ENCODE measurements at places on chromosomes 7 and 10.

DNA sequence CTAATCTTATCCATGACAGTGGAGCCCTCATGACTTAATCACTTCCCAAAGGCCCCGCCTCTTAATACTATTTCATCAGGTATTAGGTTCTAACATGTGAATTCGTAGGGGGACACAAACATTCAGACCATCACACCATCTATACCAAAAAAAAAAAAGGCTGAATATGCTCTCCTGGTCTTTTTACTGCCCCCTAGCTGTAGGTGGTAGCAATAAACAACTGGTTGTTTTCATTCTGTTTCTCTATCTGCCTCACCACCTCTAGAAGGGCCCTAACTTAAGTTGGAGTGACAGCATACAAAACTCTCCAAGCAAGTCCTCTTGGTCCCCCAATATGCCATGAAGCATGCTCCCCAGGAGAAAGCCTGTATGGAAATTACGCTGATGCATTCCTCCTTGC is 94.1 kb downstream of the GRM8 start:
- DNase-seq, result no peak

DNA sequence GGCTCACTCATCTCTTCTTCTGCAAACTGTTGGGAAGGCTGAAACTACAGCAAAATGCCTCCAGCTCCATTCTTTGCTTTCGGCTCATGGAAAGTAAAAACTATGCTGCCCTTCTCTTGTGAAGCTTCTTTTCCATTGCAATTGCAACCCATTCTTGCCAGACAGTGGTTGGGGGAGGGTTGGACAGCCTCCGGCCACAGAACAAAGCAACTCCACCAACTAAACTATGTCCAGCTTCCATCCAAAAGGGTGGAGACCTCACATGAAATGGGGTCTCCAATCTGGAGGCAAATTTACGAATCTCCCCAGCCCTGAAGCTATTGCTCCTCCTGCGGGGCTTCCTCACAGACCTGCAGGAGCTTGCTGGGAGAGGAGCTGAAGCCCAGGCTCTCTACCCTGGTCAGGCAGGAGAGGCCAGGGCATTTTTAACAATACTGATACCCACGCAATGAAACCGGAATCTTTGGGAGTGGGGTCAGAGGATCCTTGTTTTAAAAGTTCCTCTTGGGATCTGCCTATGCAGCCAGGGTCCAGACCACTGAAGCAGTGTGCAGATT is 549 bp downstream of the GPNMB start:
- no peak for DNase-seq

DNA sequence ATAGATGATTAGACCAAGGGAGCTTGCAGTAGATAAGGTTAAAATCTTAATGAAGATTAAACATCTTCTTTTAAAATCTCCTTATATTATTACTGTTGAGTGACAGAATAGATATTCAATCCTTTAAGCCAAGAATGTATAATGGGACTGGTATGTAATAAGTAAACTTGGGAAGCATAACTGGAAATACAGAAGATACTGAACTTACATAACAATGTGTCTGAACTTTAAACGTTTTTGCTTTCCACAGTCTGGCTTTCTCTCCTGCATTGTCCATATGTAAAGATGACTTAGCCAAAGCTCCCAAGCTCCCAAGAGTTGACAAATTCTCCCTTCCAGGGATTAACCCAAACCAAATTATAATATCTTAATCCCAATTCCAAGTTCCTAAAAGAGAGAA is 129.8 kb downstream of the KCND2 start:
- DNase-seq, result no peak

DNA sequence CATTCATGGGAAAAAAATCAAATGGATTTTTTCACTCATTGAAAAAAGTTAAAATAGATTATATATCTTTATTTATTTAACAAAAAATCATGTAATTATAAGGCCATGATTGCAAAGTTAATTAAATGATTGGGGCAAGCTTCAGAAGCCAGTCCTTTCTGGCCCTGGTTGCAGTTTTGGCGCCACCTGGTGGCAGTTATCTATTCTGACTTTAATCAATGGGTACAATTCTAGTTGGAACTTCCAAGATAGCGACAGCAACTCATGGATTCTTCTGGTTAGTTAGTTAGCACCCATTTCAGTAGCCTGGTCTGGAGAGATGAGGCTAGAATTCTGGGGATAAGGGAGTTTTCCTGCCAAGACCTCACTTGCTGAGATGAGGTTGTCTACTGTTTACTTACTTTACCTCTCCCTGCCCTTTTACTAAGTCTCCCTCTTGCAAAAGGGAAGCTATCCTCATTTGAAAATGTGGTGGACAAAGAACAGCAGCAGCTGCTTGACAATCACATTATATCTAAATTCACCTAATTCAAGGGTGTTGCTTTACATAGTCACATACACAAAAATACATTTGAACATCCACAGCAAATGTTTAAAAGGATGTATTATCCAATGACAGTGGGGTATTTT is 42.3 kb downstream of the NOC3L start:
- DNase-seq, result peak; percentile 5

DNA sequence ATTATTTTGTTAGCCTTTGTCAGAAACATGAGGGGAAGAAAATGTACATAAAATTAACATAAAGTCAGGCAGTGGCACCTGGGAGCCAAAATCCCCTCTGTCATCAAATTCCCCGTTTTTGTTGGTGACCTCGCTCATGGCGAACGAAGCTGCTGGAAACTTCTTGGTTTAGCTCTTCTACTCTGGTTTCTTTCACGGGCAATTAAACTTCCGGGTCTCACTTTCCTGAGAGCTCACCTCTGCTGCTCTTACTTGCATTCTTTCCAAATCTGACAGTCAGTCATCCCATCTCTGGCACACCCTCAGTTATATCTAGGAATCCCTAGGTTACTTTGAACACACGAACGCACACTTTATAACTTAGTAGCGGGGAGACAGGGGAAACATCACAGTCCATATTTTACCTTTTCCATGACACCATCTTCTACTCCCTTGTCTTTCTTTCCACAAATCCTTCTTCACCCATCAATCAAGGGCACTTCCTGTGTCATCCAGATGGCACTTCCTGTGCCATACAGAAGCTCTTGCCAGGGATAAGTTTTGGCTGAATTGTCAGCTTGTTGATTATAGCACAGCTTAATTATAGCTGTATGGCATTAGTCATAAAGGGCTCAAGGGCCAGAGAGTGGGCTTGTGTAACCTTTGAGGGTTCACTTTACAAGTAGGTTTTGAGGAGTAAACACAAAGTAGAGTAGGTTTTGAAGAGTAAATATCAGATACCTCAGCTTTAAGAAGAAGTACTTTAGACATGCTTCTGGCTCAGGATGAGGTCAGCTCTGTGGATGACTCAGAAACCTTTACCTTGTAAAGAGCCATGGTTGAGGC is 105.1 kb downstream of the GATA3 start:
- no peak for DNase-seq

DNA sequence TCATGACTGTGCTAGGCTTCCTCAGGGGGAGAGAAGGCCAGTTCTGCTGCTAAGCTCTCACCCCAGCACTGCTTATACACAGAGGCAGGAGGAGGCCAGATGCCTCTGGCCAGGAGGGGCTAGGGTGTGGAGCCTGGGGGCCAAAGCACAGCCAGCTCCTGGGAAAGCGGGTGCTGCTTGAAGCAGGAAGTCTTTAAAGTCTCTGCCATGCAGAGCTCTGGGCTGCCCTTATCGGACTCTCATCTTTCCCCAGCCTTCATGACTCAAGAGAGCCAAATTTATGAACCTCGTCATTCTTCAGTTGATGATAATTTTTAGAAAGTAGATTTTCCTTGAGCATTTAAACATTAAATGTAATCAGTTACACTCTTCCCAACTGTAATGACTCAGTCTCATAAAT is 11.2 kb upstream of the TSPAN14 start:
- DNase-seq, result no peak

GRCh38 chr7:115005251-115005650 is 83.4 kb downstream of the MDFIC start:
- DNase-seq, result peak; percentile 61

DNA sequence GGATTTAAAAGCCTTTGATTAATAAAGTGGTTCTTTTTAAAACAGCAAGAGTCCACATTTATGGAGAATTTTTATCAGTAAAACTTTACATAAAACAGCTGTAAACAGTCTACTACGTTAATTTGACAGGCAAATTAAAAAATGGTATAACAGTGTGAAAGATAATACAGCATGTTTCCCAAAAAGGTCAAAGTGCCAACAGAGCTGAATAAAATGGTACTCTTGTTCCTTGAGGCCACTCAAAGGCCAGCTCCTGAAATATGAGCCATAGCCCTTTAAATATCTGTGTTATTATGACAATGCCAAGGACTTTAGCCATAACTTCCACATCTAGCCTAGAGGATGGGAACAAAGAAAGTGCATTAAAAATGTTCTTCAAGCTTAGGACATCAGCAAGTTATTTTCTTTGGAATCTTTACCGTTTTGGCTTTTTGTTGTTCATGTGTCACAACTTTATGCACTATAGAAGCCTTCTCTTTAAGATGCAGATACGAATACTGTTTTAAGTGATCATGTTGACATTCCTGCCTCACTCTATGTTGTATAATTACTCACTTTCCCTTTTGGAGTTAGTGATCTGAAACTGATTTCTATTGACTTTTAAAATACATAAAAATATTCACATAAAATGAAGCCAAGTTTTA is 165.6 kb downstream of the RNLS start:
- DNase-seq, result no peak

DNA sequence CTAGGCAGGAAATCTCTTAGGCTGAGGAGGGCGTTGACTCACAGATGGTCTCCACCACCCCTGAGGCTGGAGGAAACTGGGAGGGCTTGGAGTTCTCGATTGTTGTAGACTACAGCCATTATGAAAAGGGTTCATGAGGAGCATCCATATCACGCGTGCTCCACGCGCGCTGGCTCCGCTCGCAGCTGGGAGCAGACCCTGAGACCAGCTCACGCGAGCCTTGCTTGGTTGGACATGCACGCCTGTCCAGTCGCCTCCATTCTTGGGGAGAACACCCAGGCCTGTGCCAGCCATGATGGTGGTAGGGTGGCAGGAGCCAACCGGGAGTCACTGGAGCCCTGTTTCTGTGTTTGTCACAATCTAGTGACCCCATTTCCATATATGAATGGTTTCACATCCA is 139.1 kb downstream of the TCERG1L start:
- no peak for DNase-seq

- DNase-seq, result no peak
Observed at GRCh38 chr7:29297194-29297890, 102.8 kb downstream of the CHN2 start.

DNA sequence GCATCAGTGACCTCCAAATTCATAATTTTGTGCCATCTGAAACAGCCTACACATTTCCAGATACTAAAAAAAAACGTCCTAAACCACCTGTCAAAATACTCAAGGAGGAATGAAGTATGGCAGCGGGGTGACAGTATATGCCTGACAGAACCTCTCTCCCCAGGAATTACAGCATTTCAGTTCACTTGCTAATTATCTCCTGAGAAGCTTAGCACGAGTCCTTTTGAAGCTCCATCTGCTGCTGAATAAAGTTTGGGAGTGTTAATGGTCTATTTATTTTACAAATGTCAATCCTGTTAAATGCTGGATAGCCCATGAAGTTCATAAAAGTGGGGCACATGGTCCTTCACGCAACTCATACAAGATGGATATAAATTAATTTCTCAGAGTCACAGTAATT is 29.4 kb upstream of the ANLN start:
- no peak for DNase-seq

DNA sequence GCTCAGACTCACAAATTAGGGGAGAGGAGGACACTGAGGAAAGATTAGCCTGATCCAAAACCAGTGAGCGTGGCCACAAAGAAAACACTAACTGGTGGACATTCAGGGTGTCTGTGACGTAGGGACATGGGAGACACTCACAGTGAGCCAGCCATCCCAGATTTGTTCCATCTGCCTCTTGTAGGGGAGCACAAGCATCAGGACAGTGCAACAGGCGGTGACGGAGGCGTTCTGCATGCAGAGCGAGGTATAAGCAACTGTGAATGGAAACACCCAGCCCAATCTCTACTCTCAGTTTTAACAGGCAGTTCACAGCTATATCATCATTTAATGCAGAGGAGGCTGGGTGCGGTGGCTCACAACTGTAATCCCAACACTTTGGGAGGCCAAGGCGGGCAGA is 52.8 kb upstream of the TOMM7 start:
- DNase-seq, result no peak

DNA sequence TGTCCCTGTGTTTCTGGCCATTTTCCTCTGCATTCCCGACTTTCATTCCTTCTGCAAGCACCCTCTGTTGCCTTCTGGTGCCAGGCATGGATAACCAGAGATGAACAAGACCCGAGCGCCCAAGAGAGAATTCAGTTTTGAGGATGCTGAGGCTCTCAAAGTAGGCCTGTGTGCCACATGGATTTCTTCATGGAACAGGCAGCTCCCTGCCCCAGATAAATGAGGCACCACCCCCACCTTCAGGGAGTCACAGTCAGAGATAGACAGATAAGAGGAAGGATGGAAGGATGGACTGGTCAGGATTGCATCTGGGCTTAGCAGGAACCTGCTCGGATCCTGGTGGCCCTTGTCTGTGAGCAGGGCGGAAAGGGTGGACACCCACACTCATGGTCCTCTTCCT is 49.4 kb downstream of the ADCYAP1R1 start:
- DNase-seq, result no peak

- DNase-seq, result no peak
Observed at GRCh38 chr10:34116220-34116641, 698.9 kb downstream of the PARD3 start.

GRCh38 chr10:117955176-117955575 is 91.6 kb downstream of the RAB11FIP2 start:
- no peak for DNase-seq

DNA sequence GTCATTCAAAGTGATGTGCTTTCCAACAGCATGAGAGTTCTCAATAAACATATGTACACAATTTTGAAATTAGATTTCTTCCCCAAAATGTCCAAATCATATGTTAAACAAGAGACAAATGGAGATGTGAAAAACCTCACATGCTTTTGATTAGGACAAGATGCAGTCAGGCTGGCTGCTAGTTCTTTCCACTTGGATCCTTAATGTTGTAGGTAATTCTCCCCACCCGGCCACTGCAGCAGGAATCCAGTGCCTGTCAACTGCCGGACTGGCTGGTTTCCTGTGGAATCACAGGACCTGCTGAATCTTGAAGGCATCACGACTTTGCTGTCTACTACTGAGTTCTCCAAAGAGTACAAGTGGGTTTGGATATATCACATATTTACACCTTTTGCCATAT is 138.6 kb upstream of the AKR1E2 start:
- no peak for DNase-seq

DNA sequence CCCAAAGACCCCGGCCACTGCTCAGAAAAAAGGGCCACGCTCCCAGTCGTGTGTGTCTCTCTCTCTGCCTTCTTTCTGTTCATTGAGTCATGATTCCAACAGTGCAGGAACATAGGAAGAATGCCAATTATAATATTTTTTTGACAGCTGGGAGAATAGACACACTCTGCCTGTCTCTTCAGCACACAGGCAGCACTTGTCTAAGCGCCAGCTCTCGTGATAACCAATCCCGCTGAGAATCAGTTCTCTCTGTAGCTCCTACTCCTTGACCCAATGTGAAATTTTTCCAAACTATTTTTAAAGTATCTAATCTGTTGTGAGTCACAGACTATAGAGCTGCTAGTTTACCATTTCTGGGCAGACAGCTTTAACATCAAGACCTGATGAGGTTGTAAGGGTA is 145.7 kb upstream of the RHEB start:
- DNase-seq, result no peak

All from NCI-H748 treated with DMSO at 0.1 percent for 48 hours (cell line).